ENCODE measurements at places on chromosomes 7 and 10.

- DNase-seq, result no peak
Observed at GRCh38 chr10:59891349-59891748, 15.0 kb downstream of the CCDC6 start.

DNA sequence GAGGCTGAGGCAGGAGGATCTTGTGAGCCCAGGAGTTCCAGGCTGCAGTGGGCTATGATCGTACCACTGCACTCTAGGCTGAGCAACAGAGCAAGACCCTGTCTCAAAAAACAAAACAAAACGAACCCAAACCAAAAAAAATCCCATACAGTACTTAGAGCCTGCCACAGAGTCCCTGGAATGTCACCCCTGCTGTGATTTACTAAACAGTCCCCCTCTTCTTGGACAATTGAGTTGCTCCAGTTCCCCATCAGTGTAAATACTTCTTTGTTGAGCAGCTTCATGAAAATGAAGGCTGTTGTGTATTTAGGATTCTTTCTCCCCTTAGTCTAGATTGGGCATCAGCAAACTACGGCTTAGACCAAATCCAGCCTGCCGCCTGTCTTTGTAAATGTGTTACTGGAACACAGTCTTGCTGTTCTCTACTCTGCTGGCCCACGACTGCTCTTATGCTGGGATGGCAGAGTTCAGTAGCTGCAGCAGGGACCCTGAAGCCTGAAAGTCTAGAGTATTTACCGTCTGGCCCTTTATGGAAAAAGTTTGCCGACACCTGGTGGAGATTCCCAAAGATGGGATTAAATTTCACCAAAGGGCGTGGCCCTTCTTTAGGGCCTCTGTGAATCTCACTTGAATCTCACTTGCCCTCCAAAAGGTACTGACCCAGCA lies 57.8 kb downstream of the PALD1 start:
- DNase-seq, result no peak

DNA sequence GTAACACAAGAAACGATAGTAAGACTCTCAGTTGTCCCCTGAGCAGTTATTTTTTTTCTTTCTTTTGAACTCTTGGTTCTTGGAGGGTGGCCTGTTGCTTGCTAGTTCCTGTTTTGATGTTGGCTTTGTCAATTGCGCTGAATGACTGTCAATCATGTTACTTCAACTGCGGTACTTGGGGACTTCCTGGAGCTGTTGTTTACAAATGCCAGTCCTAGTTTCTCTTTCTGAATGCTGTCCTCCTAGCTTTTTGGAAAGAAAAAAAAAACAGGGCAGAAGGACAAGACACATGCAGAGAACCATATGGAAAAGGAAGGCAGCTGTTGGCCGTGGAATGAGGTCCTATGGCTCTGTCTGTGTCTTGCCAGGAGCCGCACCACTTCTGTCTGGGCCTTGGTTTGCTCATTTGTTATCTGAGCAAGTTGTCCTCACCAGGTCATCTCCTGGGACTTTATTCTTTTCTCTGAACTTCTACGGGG lies 7.0 kb upstream of the PDCD4 start:
- DNase-seq, result no peak

DNA sequence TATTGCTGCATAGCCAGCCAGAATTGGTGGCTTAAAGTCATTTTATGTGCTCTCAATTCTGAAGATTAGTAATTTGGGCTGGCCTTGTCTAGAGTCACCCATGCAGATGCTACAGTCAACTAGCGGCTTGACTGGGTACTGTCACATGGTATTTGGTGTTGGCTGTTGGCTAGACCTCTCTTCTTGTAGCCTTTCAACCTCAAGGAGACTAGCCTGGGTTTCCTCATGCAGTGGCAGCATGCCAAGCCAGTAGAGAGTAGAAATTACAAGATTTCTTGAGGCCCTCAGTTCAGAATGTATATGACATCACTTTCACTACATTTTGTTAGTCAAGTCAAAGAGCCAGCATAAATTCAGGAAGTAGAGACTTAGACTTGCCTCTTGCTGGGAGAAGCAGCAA lies 3.7 kb upstream of the ZNF800 start:
- no peak for DNase-seq

DNA sequence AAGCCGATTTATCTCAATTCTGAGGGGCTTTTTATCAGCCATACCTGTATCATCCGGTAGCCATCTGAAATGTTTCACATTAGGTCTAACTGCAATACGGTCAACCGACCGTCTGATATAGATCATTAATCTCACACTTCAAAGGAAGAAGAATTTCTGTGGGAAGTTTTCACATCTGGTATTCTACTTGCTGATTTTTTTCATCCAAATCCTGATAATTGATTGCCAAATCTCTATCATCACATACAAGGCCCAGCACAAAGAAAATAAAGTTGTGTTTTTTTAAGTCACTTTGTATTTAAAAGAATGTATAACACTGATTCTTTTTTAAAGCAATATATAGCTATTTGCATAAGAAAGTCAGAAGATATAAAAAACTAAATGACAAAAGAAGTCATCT lies 132.3 kb downstream of the DKK1 start:
- DNase-seq, result no peak

- no peak for DNase-seq
Observed at GRCh38 chr7:70356787-70357328, 758.6 kb downstream of the AUTS2 start.

GRCh38 chr7:120951309-120951699 lies 727 bp downstream of the ING3 start:
- no peak for DNase-seq

GRCh38 chr10:74822521-74823089 lies 3.8 kb upstream of the KAT6B start:
- DNase-seq, result peak; percentile 85

GRCh38 chr7:39811161-39811614 lies 138.9 kb upstream of the CDK13 start:
- DNase-seq, result peak; percentile 37

DNA sequence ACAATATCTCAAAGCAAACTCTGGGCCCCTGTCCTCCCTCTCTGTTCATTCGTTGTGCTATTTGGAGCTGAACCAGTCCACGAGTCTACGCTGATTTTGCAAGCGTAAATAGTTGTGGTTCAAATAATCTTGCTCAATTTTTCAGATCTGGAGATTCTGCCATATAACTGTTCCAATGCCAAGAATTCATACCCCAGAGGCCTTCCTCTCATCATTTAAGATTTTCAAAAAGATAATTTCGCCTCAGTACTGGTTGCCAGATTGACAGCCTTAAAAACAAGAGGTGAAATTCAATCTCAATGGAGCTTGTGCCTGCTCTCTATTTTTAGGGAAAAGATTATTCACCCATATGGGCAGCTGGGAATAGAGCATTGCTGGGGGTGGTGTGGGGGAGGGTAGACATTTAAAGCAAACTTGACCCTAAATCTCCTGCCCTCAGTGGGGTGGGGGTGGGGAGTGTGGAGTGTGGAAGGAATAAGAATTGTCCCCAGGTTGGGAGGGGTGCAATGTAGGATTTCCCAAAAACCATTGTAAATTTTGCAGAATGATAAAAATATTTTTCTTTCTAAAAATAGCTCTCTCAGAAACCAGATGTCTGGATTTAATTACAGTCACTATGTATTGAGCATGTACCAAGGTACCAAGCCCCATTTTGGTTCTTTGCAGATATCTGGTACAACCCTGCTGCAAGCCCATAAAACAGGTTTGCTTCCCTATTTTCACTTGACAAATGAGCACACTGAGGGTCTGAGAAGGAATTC lies 104.7 kb upstream of the EEPD1 start:
- peak; percentile 92 for DNase-seq

GRCh38 chr10:121252756-121253155 lies 345.5 kb downstream of the FGFR2 start:
- DNase-seq, result no peak

All from myocyte (in vitro differentiated cells).